Tibial nerve (tissue), 4 donors: ENCODE measurements at places on chromosomes 7 and 10.

DNA sequence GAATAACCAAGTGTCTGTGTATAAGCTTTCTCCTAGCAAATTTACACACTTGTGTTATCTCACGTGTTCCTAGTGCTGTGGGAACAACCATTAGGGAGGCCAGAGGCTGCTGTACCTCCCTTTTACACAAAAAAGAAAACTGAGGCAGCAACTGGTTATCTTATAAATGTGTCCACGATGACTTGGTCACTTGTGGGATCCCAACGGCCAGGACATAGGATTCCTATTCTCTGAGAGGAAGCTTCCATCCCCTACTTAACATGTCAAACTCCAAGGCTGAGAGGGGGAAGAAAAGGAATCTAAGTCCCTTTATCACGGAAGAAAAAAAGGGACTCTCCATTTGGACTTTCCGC is 484 bp downstream of the ZNF438 start:
- DNase-seq: no peak

- no peak for DNase-seq
These were observed 46.4 kb downstream of the FAM107B start for GRCh38 chr10:14728346-14728745.

GRCh38 chr7:97623333-97623732 is 108.6 kb upstream of the TAC1 start:
- no peak for DNase-seq

GRCh38 chr10:121734589-121735045 is 136.4 kb upstream of the FGFR2 start:
- DNase-seq: no peak

GRCh38 chr10:5465976-5466450 is 33.4 kb downstream of the CALML5 start:
- DNase-seq: no peak

DNA sequence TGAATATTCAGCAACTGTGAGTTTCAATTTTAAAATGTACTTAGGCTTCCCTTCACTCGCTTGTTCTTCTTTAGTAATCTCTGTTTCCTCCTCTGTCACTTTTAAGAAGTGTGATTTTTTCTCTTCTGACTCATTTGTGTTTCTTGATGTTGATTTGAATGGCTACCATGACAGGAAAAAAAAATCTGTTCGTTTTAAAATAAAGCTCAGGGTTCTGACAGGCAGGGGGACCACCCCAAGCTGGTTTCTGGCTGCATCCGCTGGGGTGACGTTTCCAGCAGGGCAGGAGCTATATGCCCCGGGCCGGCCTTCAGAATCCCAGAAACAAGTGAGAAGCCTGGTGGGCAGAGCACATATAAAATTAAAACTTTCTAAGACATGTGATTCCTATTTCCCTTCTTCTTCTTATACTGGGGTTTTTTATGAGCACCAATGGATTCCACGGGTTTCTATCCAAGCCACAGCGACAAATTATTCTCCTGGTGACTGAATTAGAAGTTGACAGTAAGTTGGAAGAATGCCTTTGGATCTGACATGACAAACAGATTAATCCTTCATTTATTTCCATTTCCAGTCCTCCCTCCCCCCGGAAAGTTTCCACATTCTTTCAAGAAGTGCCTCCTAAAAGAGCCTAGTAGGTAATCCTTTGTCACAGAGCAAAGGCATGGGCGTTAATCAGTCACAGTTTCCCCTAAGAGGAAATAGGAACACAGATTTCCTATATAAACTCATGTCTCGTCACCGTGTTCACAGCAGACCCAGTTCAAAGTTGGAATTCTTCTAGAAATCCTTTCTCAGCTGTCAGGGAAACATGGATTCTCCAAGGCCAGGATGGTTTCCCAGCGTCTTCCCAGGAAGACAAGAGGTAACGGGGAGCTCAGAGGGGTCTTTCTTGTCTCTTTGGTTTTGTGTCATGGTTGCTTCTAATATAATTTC is 79.9 kb downstream of the PTPRE start:
- no peak for DNase-seq

DNA sequence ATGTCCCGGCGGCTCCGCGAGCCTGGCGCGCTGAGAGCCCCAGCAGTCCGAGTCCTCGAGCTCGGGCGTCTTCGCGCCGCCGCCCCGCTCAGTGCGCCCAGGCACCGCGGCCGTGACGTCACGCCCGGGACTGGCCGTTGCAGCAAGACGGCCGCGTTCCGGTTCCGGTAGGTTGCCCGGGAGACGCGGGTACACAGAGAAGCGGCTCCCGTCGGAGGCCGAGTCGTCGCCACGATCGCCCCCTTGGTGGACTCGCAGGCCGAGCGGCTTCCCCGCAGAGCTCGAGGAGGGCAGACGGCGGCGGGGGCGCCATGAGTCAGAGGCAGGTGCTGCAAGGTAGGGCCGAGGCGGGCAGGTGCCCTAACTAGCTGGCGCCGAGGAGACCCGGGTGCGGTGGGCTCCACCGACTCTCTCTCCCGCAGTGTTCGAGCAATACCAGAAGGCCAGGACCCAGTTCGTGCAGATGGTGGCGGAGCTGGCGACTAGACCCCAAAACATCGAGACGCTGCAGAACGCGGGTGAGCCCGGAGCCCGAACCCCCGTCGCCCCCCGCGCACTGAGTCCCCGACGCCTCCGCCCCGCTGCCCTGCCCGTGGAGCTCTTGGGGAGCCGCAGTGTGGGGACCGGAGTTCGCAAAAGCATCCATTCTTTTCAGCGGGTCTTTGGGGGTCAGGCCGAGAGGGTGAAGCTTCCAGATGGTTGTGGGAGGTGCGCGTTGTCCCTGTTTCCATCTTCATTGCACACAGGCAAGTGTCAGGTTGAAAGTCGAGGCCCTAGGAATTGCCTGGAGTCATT is at the start of gene SPAG6:
Gene SPAG6 (plus strand): TSS at position 196 of the 795 bp plus-strand sequence. CDS start 116 bp downstream, at position 312.
- no peak for DNase-seq

- no peak for DNase-seq
These were observed 20.6 kb downstream of the PALD1 start for GRCh38 chr10:70498970-70499835.

DNA sequence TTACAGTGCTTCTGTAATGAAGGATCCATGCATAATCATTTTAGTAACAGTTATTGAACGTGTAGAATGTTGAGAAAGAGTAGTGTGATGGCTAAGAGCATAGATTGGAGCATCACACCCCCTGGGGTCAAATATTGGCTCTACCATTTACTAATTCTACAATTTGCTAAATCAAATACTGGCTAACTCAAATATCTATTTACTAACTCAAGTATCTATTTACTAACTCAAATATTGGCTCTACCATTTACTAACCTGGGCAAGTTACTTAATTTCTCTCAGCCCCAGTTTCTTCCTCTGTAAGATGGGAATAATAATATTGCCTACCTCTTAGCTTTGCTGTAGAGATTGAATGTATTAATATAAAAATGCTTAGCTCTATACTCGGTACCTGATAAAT is 64.0 kb downstream of the CDK14 start:
- DNase-seq: no peak

DNA sequence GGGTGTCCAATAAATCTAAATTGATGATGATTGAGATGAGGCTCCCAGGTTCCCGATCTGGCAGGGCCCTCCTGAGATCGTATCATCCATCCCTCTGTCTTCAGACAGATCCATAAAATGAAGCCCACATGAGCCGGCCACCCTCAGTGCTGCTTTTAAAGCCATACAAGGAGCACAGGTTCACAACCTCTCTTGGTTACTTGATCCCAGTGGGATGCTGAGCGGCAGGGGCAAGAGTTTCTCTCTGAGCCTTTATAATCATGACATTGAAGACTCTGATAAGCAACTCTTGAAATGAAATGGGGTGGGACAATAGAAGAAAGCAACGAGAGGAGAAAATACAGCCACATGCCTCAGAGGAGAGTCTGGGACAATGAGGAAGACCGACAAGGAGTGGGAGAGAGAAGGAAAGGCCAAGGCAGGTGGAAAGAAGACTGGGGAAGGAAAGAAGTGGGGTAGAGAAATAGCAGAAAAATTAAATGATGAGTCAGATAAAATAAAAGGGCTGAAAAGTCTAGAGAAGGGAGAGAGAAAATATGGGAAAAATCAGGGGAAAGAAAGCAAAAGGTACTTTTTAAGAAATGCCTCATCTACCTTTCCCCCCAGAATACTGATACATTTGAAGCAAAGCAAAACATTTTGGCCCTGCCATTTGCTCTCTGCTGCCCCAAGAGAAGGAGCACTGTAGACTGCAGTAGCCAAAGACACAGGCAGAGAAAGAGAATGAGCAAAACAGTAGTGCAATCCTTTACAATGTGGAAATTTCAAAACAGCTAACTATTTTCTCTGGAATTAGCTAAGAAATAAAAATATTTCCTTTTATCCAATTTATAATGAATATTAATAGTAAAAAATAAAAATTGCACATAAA is 14.6 kb downstream of the GBX1 start:
- no peak for DNase-seq

DNA sequence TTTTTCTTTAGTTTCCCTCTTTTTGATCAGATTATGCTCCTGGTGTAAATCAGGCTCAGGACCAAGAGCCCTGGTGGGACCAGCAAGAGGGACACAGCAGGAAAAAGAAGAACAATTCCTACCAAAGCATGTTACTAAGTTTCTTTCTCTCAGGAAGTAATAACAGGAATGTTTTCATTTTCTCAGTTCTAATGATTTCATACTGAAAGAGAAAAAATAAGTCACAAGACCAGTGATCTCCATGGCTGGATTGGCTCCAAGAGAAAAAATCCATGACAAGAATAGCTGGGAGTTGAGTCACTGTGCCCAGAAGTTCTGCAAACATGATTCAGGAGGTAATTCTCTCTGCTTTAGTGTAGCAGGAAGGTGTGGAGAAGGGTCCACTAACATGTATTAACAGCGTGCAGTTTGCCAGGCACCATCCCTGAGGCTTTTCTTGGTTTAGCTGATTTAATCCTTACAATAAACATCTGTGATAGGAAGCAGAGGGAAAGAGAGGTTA is 23.8 kb upstream of the IFIT2 start:
- peak; percentile 88 for DNase-seq

- no peak for DNase-seq
These were observed 19.7 kb upstream of the FKBP9 start for GRCh38 chr7:32937344-32938174.

DNA sequence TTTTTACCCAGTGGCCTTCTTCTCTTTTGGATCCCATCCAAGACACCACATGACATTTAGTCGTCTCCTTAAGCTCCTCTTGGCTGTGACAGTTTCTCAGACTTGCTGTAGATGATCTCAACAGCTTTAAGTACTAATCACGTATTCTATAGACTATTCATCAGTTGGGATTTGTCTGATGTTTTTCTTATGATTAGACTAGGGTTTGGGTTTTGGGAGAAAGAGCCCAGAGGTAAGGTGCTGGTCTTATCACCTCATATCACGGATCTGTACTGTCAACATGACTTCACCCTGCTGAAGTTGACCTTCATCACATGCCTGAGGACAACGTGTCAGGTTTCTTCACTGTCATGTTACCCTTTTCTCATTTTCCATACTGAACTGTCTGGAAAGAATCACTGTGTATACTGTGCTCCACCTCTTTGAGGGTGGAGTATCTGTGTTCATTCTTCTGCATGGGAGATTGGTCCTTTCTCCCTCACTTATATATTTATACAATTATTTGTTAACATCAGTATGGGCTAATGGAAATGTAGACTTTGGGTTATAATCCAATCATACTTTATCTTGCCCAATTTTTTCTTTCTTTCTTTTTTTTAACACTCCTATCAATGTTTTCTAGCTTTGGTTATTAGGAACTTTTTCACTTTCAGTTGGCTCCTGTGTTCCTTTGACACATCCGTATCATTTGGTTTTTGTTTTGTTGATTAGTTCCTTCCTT is 6.4 kb upstream of the HKDC1 start:
- DNase-seq: no peak

GRCh38 chr10:80202934-80203834 is 2.2 kb downstream of the ANXA11 start:
- peak; percentile 48 for DNase-seq
